ENCODE measurements at places on chromosomes 11 and 22.

GRCh38 chr11:8235925-8236324 is 27.8 kb downstream of the LMO1 start:
- DNase-seq = no peak

- DNase-seq = no peak
Observed at GRCh38 chr11:26095340-26095739, 236.6 kb upstream of the ANO3 start.

DNA sequence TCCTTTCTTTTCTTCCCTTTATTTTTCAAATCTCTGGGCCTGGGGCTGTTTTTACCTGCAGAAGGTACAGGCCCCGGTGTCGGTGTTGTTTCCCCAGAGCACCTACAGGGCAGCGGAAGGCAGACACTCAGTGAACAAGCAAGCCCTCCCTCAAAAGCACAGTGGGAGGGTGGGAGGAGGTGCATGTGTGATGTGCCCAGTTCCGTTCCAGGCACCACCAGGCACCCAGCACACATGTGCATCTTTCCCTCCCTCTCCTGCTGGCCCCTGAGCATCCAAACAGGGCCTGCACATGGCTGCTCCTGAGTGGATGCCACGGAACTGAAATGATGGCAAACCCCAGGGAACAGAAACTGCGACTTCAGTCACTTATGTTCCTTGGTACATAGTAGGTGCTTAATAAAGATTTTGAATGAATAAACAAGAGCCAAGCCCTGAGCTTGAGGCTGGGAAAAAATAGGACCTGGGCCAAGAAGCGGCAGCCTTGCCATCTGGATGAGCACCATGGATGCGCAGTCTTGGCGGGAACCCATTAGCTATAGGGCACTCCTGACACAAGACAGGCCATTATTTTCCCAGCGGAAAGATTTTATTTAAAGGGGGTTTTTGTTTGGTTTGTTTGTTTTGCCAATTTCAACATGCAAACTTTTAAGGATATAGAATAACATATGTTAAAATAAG is 47.8 kb downstream of the ARRB1 start:
- no peak for DNase-seq

GRCh38 chr11:11409901-11410300 is 56.9 kb upstream of the CSNK2A3 start:
- DNase-seq = no peak

DNA sequence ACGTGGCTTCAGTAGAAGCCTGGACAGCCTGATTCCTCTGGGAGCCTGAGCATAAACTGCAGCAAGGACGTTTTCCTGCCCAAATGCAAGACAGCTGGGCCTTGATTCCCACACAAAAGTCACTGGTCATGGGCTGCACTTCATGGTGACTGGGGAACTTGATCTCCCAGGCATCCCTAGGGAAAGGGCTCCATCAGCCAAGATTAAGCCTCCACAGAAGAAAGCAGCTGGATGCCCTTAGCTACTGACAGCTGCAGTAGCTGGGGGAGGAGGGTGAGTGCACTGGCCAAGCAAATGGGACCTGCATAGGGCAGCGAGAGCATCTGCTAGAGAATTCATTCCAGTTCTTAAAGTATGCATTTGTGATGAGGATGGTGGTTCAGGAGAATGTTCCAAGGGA is 267.4 kb upstream of the ISX start:
- DNase-seq = no peak

DNA sequence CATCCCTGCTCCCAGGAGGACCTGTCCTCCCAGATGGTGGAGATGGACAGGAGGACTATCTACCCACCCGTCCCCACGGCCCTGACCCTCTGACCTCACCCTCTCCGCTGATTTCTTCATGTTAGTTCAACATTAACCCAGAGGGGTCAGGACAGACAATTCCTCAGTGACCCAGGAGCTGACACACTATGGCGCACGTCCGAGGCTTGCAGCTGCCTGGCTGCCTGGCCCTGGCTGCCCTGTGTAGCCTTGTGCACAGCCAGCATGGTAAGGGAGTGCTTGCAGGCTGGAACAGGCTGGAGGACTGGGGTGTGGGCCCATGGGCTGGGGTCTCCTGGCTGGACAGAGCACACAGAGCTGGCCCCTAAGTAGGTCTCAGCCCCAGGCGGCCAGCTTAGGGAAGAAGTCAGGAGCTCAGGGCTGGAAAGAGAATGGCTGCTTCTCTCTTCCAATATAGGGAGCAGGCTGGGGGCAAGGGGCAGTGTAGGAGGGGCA is at the start of gene F2:
Gene F2 (plus strand): TSS at position 166 of the 495 bp plus-strand sequence. CDS start 23 bp downstream, at position 189.
- DNase-seq = no peak

DNA sequence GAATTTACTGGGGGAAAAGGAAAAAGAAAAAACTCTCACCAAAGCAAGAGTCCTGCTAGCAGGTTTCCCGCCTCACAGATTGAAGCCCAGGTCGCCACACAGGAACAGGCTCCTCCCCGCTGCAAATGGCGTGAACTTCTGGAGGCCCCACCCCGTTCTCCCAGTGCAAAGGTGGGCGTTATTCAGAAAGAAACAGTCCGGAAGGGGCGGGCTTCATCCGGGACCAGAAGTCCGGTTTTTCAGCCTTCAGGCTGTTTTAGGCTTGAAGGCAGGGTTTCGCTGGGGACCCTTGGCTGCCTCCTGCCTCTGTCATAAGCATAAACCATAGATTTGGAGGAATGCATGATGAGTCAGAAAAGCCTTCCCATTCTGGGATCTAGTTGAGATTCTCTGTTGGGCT is 148.3 kb upstream of the POU2AF2 start:
- DNase-seq = no peak

DNA sequence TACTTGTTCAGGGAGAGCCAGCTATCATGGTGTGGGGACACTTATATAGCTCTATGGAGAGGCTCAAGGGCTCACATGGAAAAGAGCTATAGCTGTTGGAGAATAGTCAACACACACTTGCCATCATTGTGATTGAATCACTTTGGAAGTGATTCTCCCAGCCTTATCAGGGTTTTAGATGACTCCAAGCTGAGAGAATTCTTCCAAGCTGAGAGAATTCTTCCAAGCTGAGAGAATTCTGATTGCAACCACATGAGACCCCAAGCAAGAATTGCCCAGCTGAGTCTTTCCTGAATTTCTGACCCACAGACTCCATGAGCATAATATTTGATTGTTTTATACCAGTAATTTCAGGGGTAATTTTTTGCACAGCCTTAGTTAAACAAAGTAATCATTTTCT is 1318.3 kb upstream of the RAG2 start:
- no peak for DNase-seq

DNA sequence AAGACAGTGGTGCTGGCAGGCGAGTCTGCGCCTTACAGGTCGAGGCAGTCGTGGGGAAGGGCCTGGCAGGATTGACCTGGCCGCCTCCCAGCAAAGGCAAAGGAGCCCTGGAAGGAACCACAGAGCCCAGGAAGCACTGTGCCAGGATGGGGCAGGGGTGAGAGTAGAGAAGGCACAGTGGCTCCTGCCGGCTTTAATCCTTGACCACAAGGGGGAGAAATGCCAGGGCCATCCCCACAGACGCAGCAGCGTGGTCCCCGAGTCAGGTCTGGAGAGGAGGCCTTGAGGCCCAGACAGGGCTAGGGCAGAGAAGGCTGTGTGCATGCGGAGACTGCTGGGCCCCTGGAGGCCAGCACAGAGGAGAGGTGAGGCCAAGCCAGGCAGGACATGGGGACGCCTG is 9.9 kb upstream of the NDUFS8 start:
- no peak for DNase-seq

- no peak for DNase-seq
Observed at GRCh38 chr11:128686745-128687177, 7.1 kb upstream of the FLI1 start.

DNA sequence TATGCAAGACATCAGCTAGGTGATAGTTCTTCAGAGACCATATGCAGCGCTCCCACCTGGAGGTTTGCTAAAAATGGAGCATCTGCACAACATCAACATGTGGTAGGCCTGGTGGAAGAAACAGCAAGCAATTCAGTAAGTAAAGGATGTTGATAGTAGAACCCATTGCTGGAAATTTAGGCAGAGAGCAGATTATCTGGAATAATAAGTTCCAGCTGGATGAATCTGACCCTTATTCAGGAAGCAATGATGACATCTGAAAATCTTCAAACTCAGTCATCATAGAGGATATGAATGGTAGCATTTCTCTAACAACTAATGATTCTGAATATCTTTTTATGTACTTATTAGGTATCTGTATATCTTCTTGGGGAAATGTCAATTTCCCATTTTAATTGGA is 225.2 kb upstream of the ANO3 start:
- DNase-seq = no peak

- peak; percentile 67 for DNase-seq
Observed at GRCh38 chr22:39170825-39171622, 18.5 kb upstream of the CBX7 start.

GRCh38 chr22:29780220-29780619 is 13.1 kb downstream of the UQCR10 start:
- DNase-seq = no peak

GRCh38 chr11:119831011-119831410 is 102.0 kb upstream of the NECTIN1 start:
- DNase-seq = no peak

GRCh38 chr11:86138958-86139357 is 70.1 kb upstream of the PICALM start:
- no peak for DNase-seq

DNA sequence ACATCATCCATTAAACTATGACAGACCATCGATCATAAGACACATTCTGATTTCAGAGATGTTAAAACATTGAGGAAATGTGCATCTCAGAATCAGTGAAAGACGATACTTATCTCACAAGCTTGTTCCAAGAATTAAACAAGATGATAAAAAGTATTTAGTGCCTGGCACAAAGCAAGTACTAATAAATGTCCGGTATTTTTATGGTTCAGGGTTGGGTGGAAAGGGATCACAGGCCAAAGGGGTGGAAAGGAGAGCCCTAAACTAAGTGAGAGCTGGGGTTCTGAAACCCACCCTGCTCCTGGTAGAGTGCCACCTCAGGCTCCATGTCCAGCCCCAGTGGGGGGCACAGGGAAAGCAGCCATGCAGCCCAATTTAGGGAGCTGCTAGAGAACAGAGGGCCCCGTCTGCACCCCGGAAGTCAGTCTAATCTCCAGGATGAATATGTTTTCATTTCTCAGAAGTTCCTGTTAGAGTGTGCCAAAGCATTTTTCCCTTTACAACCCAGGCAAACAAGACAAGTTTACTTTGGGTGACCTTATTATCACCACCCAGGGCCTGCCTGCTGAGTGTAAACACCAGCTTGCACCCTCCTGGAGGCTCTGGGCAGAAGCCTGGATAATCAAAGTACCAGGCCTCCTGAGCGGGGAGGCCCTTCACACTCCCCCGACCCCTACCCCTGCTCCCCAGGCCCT is 3.8 kb upstream of the CREB3L1 start:
- no peak for DNase-seq

GRCh38 chr11:127223026-127223425 is 222.5 kb upstream of the KIRREL3 start:
- DNase-seq = no peak

DNA sequence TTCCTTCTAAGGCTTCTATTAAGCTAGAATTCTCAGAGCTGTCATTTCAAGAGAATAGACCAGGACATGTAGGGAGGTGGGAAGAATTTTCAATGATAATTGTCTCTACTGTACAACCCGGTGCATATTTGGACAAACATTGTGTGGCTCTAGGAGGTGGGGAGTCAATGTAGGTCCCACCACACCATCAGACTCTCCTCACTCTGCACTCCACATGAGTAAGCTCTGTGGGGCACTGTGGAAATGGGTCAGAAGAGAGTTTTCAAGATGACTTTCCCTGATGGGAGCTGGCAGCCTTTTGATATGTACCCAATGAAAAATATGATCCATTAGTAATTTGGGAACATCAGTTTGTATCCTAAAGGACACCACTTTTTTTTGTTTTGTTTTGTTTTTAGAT is 33.2 kb downstream of the OR2AG2 start:
- DNase-seq = no peak

GRCh38 chr11:121591405-121592033 is 138.8 kb upstream of the SORL1-AS1 start:
- DNase-seq = peak; percentile 67

- no peak for DNase-seq
Observed at GRCh38 chr11:66011785-66012303, at the start of gene CST6. Gene CST6 (plus strand): TSS chr11:66012008. CDS start chr11:66012045, 37 bp downstream.

DNA sequence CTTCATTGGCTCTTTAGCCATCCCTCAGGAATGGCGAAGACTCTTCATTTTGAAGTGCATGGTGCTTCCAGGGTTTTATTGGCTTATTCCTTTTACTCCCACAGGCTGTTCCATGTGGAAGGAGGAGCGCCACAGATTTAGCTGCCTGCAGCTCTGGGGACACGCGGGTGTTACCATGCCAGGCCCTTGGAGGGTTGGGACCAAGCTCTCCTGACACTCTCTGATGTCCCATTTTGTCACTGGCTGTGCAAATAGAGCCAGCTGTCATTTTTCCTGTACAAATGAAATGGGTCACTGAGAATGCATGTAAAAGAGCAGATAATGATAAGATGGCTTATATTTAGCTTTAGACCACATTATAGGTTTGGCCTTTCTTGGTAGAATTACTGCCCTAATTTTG is 9.2 kb downstream of the THYN1 start:
- DNase-seq = no peak

- DNase-seq = no peak
Observed at GRCh38 chr11:63944987-63945386, 6.2 kb downstream of the NAA40 start.

GRCh38 chr11:109729761-109730160 is 307.8 kb downstream of the C11orf87 start:
- no peak for DNase-seq

DNA sequence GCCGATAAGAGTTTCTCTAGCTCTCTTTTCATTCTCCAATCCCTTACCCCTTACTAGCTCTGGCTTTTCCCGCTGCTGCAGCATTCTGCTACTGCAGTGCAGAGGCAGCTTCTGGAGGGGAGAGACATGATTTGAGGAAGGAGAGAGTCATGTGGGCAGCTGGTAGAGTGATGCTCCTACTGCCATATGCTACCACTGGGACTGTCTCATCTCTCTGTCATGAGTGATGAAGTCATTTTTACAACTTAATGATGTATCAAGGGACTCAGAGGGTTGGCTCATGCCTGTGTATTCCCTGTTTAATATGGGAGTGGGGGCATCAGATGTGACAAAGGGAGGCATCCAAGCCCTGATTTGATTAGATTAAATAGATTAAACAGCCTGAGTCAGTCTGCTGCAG is 11.3 kb downstream of the SLC17A6 start:
- DNase-seq = no peak

- DNase-seq = no peak
Observed at GRCh38 chr11:70064726-70065317, 13.3 kb upstream of the ANO1 start.

All from bone marrow (tissue), 2 donors.